ENCODE measurements at places on chromosomes 12 and 14.
A peak's percentile ranks its signal among the peaks of the same experiment; 100 is the strongest.

DNA sequence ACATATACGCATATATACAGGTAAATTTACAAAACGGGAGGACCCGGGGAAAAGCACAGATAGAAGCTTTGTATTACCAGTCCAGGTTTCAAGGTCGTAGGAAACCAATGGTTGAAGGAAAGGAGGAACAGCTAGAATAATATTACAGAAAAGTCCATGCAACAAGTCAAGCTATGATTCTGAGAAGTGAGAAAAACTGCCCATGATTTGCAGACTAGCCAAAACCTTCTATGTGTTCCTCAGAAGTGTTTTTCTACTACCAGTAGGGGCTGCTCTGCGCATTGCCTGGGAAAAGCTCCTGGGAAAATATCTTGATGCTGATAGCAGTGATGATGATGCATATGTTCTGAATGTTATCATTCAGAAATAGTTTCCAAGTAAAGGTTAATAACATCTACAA is 2.2 kb downstream of the PDZRN4 start:
- peak; percentile 72 for DNase-seq

DNA sequence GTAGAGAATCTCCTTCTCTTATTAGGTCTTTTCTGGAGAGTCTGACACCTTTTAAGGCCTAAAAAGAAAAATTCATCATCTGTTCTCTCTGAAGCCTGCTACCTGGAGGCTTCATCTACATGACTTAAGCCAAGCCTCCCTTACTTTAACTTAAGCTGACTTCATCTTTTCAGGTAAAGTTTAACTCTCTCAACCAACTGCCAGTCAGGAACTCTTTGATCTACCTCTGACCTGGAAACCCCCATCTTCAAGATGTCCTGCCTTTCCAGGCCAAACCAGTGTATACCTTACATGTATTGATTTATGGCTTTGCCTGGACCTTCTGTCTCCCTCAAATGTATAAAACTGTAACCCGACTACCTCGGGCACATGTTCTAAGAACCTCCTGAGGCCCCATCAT is 17.5 kb downstream of the GSTZ1 start:
- no peak for DNase-seq

DNA sequence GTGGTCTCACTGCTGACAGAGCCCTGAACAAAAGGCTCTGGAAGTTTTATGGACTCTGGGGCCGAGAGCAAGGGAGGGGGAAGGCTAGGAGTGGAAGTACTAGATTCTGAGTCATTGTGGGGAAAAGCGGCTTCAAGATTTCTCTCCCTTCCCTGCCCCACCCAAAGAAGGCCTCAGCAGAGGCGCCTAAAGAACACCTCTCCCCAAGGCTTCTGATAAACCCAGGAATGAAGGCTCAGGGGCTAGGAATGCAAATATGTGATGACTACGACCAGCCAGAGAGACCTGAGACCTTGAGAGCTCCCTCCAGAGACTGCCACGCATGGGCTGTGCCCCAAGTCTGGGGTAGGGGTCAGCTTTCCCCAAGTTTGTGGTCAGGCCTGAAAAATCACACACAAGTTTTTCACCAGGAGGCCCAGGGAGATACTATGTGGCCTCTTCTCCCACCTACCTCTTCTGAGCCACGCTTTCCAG is 130.7 kb upstream of the HIF1A start:
- DNase-seq, result no peak

DNA sequence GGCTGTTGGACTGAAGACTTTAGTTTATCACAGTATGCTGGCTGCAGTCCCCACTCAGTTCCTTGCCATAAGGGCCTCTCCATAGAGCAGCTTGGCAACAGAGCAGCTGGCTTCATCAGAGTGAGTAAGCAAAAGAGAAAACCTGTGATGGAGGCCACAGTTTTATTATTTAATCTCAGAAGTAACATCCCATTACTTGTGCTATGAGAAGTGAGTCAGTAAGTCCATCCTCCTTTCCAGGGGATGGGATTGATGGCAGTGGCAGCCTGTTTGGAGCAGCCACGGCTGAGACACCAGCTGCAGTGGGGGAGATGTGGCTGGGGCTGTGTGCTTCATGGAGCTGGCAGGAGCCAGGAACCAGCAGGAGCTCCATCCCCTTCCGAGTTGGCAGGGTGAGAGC is 138.5 kb upstream of the SRRM4 start:
- DNase-seq, result no peak

- DNase-seq, result peak; percentile 56
These were observed 48.4 kb downstream of the LTBP2 start for GRCh38 chr14:74563586-74564159.

DNA sequence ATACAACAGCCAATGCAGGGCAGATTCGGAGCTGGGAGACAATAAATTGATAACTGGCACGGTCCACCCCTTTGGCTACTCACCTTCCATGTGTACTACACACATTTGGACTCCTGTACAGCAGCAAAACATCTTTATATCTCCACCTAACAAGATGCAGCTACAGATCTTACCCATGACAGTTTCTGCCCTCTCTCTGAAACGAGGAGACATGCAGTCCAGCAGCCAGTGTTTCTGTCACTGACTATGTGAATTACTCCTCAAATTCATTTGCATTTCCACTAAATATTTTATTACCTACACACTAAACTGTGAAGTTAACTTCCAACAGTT is 58.7 kb upstream of the BEGAIN start:
- no peak for DNase-seq

DNA sequence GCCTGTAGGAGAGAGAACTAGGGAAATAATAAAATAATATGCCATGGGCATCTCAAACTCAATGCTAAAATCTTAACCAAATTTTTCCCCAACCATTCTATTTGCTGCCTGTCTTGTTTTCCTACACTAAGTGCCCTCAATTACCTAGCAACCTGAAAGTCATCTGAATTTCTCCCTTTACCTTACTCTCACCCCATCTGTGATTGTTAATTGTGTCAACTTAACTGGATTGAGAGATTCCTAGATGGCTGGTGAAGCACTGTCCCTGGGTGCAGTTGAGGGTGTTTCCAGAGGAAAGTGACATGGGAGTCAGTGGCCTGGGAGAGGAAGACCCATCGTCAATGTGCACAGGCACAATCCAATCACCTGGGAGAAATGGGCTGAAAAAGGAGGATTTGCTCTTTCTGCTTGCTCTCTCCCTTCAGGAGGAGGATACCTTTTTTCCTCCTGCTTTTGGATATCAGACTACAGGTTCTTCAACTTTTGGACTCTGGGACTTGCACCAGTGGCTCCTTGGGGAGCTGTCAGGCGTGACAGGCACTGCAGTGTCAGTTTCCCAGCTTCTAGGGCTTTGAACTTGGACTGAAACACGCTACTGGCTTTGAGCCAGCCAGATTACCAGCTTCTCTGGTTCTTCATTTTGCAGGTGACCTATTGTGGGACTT is 100.1 kb downstream of the PPP1R12A start:
- DNase-seq, result no peak

DNA sequence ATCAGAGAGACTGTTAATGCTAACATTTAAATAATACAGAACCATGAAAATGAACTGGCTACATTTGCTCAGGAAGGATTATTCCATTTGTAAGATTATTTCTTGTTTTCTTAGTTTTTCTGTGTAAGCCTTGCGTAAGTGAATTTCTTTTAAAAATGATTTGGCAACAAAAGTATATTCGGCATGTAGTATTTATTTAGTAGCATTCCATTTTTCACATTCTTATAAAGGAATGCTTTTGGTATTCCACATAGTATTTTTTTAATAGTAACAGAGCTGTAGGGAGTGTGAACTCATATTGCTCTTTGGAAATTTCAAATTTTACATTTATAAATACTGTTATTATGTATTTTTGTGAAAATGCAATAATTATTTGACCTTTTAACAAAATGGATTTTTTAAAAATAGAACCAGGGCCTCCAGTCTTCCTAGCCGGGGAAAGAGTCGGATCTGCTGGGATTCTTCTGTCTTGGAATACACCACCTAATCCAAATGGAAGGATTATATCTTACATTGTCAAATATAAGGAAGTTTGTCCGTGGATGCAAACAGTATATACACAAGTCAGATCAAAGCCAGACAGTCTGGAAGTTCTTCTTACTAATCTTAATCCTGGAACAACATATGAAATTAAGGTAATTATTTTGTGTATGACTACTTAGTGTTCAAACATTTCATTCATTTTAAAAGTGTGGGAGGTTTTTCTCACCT is 1.2 kb downstream of the PTPRQ start:
- DNase-seq, result no peak

- no peak for DNase-seq
These were observed 117.6 kb downstream of the CMAS start for GRCh38 chr12:22163594-22163993.

DNA sequence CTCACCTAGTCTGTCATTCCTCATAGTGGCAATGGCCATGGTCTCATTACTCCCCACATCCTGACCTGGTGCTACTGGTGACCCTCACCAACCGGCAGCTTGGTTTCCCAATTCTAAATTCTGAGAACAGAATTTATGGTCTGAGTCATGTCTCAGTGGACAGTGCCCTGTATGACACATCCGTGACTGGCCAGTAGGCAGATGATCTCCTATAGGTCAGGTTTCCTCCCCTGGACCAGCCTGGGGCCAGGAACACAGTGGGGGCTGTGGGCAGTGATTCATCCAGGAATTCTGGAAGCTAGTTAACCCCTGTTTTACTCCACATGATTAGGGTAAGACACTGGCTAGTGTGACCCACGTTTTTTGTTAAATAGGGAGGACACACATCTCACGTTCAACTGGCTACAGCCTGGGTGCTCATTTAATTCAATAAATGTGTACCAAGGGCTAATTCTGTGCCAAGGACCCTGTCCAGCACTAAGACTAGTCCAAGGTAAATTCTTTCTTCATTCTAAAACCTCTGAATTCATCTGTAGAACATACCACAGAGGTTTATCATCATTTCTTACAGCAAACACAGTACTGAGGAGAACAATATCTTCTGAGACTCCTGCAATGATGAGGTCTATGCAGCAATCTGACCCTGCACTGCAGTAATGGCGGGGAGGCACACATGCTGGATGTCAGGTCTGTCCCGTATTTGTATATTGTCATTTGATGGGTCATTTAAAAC is 249.6 kb upstream of the TBX3 start:
- DNase-seq, result no peak

DNA sequence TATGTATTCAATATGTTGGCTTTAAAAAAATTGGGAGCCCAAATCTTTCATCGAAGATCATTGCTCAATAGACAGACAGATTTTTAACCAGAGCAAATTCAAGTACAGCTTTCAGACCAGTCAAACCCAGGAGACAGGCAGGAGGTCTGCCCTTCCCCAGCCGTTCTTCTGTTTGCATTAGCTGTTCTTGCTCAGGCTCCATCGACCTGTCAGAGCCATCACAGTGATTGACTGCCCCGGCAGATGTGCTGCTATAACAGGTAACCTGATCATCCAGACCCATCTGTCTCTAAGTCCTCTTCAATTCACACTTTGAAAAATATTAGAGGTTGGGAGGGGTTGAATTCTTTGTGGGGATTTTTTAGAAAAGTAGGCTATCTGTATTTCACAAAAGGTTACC is 453.5 kb downstream of the FOXG1 start:
- DNase-seq, result peak; percentile 100

DNA sequence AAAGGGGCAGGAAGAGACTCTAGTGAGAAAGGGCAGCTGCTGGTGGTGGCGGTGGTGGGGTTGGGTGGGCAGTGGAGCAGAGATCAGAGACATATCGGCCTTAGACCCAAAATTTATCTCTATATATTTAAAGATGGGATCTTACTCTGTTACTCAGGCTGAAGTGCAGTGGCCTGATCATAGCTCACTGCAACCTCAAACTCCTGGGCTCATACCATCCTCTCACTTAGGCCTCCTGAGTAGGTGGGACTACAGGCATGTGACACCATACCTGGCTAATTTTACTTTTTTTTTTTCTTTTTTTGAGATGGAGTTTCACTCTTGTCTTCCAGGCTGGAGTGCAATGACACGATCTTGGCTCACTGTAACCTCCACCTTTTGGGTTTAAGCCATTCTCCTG is 18.6 kb upstream of the ITGA5 start:
- DNase-seq, result no peak

GRCh38 chr12:130007771-130008170 is 103.9 kb upstream of the TMEM132D start:
- no peak for DNase-seq

DNA sequence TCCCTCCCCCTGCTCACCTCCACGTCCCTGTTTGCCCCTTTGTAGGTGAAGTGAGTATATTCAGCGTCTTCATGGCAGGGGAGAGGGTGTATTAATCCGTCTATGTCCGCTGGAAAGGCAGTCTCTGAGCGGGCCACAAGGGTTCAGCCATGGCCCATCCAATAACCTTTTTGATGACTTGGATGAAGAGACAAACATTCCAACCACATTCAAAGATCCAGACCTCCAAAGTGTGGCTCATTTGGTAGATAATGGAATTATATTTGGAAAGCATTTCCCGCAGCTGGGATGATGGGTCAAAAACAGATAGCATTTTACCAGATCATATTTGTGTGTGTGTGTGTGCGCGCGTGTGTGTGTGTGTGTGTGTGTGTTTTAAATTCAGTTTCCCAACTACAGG is 345.9 kb downstream of the DPF3 start:
- no peak for DNase-seq

- peak; percentile 12 for DNase-seq
These were observed 5.9 kb downstream of the MMP17 start for GRCh38 chr12:131833896-131834641.

DNA sequence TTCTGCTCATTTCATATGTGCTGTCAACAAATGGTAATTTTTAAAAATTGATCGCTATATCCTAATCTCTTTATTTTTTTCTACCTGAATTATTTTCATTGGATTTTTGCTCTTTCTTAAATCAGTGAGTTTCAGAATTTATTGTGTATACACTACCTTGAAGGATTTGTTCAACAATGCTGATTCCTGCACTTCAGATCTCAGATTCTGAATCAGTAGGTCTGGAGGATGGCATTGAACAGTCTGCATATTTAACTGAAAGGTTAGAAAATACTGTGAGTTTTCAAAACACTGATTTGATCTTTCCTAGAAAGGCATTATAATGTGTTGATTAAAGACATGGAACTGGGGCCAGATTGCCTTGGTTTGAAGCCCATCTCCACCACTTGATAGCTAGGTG is 1.6 kb downstream of the G2E3 start:
- no peak for DNase-seq
